ENCODE measurements at places on chromosomes 1 and 21.

- no peak for DNase-seq
Observed at GRCh38 chr1:89574621-89575020, 50.0 kb downstream of the LRRC8B start.

DNA sequence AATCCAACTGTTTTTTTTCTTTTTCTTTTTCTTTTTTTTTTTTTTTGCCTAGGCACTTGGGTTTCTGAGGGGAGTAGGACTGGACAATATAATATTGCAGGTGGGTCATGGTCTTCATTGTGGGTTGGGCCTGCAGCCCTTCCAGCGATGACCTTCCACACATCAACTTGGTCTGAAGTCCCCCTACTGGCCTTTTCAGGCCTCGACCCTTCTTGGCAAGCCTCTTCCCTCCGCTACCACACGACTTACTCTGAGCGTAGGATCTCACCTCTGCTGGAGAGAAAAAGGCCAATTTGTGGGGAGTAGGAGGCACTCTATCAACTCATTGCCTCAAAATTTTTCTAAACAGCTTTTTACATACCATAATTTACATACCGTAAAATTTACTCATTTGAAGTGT, 51.1 kb upstream of the GRIK3 start:
- no peak for DNase-seq

DNA sequence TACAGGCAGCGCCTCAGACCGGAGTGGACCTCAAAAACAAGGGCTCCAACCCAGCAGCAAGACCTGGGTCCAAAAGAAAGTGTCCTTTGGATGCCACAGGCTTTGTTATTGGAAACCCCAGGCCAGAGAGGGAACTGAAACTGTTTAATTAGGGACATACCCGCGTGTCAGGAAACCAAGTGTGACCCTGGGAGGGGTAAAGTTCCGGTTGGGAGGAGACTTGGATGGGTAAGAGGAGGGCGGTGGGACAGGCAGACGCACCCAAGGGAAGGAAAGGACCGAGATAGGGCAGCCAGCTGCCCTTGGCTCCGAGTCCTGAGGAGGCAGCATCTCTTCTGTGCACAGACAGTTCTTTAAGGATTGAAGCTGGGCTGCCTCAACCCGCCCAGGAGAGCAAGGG, 71.4 kb downstream of the CDC7 start:
- DNase-seq, result no peak

DNA sequence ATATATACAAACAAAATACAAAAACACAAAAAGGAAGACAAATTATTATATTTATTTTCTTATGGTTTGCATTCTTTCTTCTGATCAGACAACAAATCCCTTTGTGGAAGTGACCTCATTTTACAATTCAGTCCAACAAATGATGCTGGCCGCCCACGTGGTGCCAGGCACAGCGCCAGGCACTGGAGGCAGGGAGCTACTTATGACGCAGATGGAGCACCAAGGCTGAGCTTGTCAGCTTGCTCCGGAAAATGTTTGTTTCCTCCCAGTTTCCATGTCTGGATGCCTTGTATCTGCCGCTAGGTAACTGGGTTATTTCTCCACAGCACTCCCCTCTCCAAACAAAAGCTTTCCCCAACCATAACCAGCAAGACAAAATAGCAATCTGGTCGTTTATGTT, 30.7 kb upstream of the CD34 start:
- no peak for DNase-seq

DNA sequence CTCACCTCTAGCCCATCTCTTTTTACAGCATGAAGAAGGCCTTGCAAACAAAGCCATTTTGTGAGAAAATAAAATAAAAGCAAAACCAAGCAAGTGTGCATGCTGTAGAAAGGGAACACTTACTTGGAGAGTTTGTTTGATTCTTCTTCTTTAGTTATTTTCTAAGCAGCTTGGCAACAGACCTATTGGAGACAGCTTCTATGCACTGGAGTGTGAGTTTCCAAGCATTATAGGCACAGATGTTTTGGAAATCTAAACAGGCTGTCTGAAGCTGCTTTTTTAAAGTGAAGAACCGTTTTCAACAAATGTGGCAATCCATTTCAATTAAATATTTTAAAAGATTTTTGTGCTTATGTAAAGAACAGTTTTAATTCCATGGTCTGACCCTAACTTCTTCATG, 76.6 kb downstream of the NGF start:
- DNase-seq, result no peak

- peak; percentile 1 for DNase-seq
Observed at GRCh38 chr1:206065547-206066145, 12.7 kb downstream of the RHEX start.

GRCh38 chr1:151713044-151713443, 3.6 kb downstream of the CELF3 start:
- DNase-seq, result peak; percentile 95

DNA sequence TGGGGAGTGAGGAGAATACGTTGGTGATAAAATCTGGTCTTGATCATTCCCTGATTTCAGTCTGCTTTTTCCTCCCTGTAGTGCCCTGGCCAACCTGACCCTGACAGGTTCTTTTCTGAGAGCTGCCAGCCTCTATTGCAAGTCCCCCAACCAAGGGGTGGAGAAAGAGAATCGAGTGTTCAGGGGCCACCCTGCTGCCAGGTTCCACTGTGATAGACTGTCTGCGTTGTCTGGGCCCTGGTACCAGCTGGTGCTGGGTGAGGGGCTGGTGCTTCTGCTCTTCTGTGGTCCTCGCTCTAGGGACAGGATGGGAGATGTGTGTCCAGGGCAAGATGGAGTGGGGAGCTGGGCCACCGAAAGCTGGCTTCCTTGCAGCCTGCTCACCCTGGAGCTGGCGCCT, 214.6 kb downstream of the CAMTA1 start:
- no peak for DNase-seq

GRCh38 chr1:154157520-154158306, 2.8 kb upstream of the NUP210L start:
- DNase-seq, result no peak

DNA sequence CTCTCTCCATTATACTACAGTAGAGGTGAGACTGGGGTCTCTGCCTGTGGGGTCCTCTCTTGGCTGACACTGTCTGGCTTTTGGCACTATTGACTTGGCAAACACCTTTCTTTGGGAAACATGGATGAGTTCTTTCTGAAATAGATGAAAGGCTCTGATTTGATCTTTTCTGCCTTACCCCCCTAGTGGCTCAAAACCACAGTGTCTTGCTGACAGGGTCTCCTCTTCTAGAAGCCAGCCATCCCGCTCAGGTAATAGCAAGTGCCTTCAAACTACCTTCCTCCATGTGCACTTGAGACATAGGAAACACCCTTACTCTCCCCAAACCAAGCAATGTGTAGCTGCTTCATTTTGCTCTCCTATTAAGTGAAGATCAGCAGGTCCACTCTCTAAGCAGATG, 260.4 kb downstream of the BRINP2 start:
- no peak for DNase-seq

- no peak for DNase-seq
Observed at GRCh38 chr1:78171736-78172590, 126.2 kb downstream of the GIPC2 start.

GRCh38 chr1:85459290-85459689, 5.7 kb downstream of the DDAH1 start:
- DNase-seq, result no peak

Measured in NCI-H526 (cell line).